ENCODE measurements at places on chromosomes 13 and 19. TPM values are rescaled to one million over a fixed set of nuclear protein-coding genes. Genes with fewer than 3 reads are reported as not detected.
A peak's percentile ranks its signal among the peaks of the same experiment; 100 is the strongest.

CD70 gene
- total RNA-seq: 15.3 TPM

DNA sequence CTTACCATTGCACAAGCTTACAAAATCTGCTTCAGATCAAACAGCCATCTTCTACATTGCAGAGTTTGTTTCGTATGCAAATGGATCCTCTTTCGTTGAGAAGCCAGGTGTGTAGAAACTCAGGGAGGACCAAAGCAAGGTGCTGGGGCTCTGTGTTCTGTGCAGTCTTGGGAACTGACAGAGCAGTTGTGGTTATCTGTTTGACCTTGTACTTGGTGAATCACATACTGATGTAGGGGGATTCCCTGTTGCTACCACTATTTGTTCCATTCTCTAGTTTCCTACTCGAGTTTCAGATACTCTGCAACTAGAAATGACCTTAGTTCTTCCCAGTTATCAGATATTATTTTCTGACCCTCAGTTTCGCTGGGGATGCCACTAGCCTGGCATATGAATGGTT lies 95.2 kb upstream of the CLDN10 start:
- peak; percentile 36 for DNase-seq
- peaks cover 20% of the 10 kb centered on the region for H3K4me1 ChIP-seq

GRCh38 chr13:80727321-80727975 lies 386.5 kb upstream of the SPRY2 start:
- H3K27me3 ChIP-seq: no peaks in the 10 kb centered on the region
- H3K36me3 ChIP-seq: no peaks in the 10 kb centered on the region
- H3K4me1 ChIP-seq: no peaks in the 10 kb centered on the region
- no peak overlapping the region for H3K4me3 ChIP-seq

- H3K4me1 ChIP-seq: no peaks in the 10 kb centered on the region
- H3K27me3 ChIP-seq: no peaks in the 10 kb centered on the region
- no peak overlapping the region for H3K4me3 ChIP-seq
- H3K36me3 ChIP-seq: no peaks in the 10 kb centered on the region
- DNase-seq: no peak
- no peak overlapping the region for H3K27ac ChIP-seq
These were observed 921.6 kb upstream of the PCDH20 start for GRCh38 chr13:62337109-62337880.

Measured in activated naive CD8-positive, alpha-beta T cell treated with anti-CD3 and anti-CD28 coated beads for 36 hours (primary cell).